ENCODE measurements at places on chromosomes 2 and 18.

- H3K36me3 ChIP-seq, result peaks cover 7% of the 10 kb centered on the region
- no peak overlapping the region for H3K4me3 ChIP-seq
These were observed 34.1 kb upstream of the ASPRV1 start for GRCh38 chr2:69995511-69995910.

DNA sequence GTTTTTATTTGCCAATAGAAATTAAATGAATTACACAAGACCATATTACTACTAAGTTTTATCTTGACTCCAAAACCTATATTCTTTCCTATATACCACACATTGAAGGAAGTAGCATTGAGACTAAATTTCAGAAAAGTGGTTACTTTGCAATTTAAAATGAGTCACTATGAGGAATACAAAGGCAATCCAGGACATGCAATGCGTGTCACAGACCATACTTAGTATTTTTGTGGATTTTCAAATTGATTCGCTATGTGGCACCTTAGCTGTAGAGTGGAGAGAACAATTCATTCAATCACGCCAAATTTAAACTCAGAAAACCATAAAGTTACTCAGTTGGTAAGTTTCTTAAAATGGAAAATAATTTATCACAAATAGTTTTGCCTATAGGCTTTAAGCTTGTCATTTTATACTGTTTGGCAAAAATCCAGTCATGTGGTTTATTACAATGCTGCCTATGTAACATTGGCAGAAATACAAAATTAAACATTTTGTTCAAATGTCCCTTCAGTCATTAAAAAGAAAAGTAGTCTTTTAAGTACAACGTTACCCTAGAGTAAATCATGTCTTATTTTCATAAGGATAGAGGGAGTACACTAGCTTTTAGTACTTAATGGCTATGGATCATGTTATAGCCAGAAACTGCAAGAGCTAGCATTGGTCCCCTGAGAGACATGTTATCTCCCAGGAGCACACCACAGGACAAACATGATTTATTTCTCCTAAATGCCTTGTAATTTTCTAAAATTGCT lies 222.8 kb upstream of the CDH7 start:
- no peaks in the 10 kb centered on the region for H3K4me1 ChIP-seq
- no peaks in the 10 kb centered on the region for H3K27me3 ChIP-seq
- H3K27ac ChIP-seq, result no peak overlapping the region

GRCh38 chr2:148300544-148300943 lies 279.7 kb downstream of the MBD5 start:
- no peak overlapping the region for H3K27ac ChIP-seq
- no peak for DNase-seq
- no peaks in the 10 kb centered on the region for H3K27me3 ChIP-seq
- H3K4me3 ChIP-seq, result no peak overlapping the region
- H3K4me1 ChIP-seq, result no peaks in the 10 kb centered on the region

DNA sequence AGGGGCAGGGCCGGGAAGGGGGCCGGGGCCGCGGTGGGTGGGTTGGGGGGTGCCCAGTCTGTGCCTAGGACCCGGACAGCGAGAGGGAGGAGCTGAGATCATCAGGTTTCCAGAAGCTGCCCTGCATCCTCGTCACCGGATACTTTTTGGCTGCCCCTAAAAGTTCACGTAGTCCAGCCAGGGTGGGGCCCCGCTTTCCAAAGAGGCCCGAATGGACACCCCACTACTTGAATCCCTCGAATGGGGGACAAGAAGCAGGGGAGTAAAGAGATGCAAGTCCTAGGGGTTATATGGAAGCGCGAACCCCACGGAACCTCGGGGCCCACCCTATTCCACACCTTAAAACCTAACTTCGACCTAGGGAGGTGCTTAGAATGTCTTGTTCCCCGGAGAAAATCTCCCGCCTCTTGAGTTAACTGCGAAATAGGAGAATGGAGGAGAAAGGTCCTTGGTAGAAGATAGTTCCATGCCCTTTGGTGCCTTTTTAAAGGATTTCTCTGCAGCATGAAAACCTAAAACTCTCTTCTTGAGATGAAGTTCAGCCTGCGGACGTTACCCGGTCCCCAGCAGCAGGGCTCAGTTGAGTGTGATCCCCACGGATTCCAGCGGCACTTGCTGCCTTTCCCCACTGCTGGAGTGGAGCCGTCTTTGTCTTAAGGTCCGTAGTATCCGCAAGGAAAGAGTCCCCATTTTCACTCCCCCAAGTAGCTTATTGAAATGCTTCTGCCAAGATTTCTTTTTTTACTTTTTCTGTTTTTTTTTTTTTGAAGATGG lies 2.1 kb upstream of the RNF152 start:
- DNase-seq, result no peak
- H3K27me3 ChIP-seq, result peaks cover 69% of the 10 kb centered on the region
- no peak overlapping the region for H3K27ac ChIP-seq
- H3K4me1 ChIP-seq, result peaks cover 8% of the 10 kb centered on the region

DNA sequence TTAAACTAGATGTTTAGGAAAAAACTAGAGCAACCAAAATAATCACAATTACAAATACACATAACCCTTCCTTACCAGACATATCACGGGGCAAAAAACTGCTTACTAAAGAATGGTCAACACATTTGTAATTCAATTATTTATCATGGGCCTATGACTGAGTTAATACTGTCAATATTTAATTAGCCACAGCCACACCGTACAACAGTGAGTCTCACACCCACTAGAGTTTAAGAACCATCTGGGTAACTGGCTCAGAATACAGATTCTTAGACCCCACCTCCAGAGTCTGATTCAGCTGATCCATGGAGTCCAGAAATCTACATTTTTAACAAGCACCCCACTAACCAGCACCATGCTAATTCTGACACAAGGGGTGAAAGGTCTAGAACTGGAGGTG lies 14.8 kb downstream of the ATL2 start:
- H3K27me3 ChIP-seq, result no peaks in the 10 kb centered on the region
- H3K36me3 ChIP-seq, result peaks cover 14% of the 10 kb centered on the region
- no peak overlapping the region for H3K27ac ChIP-seq
- no peak overlapping the region for H3K4me3 ChIP-seq

DNA sequence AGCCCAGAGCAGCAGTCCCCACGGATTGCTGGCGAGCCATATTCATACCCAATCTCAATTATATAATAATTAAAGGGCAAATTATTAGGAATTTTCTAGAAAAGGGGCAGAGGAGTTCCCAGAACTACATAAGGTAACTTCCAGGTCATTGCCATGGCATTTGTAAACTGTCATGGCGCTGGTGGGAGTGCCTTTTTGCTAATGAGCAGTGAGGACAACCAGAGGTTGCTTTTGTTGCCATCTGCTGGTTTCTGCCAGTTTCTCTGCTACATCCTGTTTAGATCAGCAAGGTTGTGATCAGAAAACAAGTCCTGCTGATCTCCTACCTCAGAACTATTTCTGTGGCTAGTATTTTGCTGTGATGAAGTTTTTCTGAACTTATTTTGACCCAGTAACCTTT lies 159.8 kb upstream of the PIEZO2 start:
- DNase-seq, result no peak
- no peaks in the 10 kb centered on the region for H3K36me3 ChIP-seq
- H3K4me3 ChIP-seq, result no peak overlapping the region
- no peaks in the 10 kb centered on the region for H3K27me3 ChIP-seq
- H3K27ac ChIP-seq, result no peak overlapping the region

DNA sequence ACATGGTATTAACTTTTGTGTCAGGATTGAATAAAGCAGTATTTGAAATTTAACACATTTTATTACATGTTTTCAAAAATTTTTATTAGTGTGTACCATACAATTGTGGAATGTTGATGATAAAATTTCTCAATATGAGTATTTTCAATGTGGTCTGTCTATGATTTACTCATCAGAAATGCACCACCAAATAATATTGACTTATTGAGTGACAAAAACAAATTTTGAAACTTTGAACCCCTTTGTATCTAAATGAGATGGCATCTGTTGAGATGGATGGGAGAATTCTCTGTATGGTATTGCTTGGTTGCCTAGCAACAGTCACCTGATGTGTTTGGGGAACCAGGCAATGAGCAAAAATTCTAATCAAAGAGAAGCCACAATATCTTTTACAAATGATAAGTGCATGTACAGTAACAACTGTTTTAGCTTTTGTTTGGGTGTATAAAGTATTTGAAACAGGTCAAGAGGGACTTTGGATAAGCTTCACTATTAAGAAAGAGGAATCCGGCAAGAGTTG lies 400.1 kb downstream of the CCDC85A start:
- H3K36me3 ChIP-seq, result no peaks in the 10 kb centered on the region
- H3K4me3 ChIP-seq, result no peak overlapping the region
- no peak overlapping the region for H3K27ac ChIP-seq

- H3K4me3 ChIP-seq, result no peak overlapping the region
- peaks cover 19% of the 10 kb centered on the region for H3K27me3 ChIP-seq
- H3K4me1 ChIP-seq, result no peaks in the 10 kb centered on the region
- no peak for DNase-seq
- H3K36me3 ChIP-seq, result no peaks in the 10 kb centered on the region
These were observed 26.0 kb upstream of the PAIP2B start for GRCh38 chr2:71252862-71253261.

DNA sequence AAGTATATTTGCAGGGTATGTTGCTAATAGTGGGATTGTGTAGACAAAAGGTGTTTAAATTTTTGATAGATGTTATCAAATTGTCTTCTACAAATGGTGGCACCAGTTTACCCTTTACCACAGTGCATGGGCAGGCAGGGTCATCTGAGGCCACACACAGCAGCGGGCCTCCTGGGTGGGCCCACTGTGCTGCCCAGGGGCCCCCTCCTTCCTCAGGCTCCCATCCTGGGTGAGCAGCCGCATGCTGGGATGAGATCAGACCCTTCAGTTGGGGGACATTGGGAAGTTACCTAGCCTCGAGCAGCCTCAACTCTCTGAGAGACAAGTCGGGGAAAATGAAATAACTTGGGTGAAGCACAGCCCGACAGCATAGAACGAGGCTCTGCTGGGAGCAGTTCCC lies 9.7 kb downstream of the MYO7B start:
- no peaks in the 10 kb centered on the region for H3K4me1 ChIP-seq
- no peak for DNase-seq
- H3K4me3 ChIP-seq, result no peak overlapping the region
- peaks cover 33% of the 10 kb centered on the region for H3K27me3 ChIP-seq
- no peaks in the 10 kb centered on the region for H3K36me3 ChIP-seq

GRCh38 chr2:68907232-68907919 lies 36.2 kb upstream of the BMP10 start:
- peaks cover 10% of the 10 kb centered on the region for H3K27me3 ChIP-seq
- peak overlapping the region; percentile 79 for H3K27ac ChIP-seq
- no peak overlapping the region for H3K4me3 ChIP-seq
- peaks cover 20% of the 10 kb centered on the region for H3K36me3 ChIP-seq
- peaks cover 32% of the 10 kb centered on the region for H3K4me1 ChIP-seq

- no peaks in the 10 kb centered on the region for H3K4me1 ChIP-seq
- no peak for DNase-seq
- H3K27ac ChIP-seq, result no peak overlapping the region
- H3K36me3 ChIP-seq, result no peaks in the 10 kb centered on the region
- H3K27me3 ChIP-seq, result no peaks in the 10 kb centered on the region
These were observed 935.6 kb upstream of the FANCL start for GRCh38 chr2:59176737-59177136.

- H3K36me3 ChIP-seq, result peaks cover 38% of the 10 kb centered on the region
- H3K4me3 ChIP-seq, result no peak overlapping the region
- H3K27ac ChIP-seq, result no peak overlapping the region
- no peak for DNase-seq
These were observed 89.9 kb upstream of the TMEM247 start for GRCh38 chr2:46389417-46389916.

DNA sequence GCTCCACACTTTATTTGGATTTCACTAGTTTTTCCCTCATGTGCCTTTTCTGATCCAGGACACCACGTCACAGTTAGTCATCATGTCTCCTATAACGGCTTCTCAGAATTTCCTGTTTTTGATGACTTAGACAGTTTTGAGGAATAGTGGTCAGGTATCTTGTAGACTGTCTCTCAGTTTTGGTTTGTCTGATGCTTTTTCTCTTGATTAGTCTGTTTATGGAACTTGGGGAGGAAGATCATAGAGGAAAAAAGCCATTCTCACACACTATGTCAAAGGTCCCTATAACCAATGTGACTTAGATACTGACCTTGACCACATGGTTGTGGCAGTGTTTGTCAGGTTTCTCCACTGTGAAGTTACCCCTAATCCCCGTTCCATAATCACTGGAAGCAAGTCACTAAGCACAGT lies 89.0 kb downstream of the RAPH1 start:
- DNase-seq, result no peak
- H3K27ac ChIP-seq, result peak overlapping the region; percentile 66
- H3K4me3 ChIP-seq, result no peak overlapping the region
- H3K36me3 ChIP-seq, result no peaks in the 10 kb centered on the region
- no peaks in the 10 kb centered on the region for H3K27me3 ChIP-seq

Measured in activated T-helper 2 cell treated with anti-CD3 and anti-CD28 coated beads, Interferon-gamma antibody, Interleukin-2, Interleukin-4, amounts not matched to agents 10 μg/mL and 5 μg/mL and 100 μg/mL, durations not matched to agents 14 hours and 24 hours and 36 hours (primary cell).